ENCODE measurements at places on chromosomes 7 and 10.
A peak's percentile ranks its signal among the peaks of the same experiment; 100 is the strongest.

GRCh38 chr7:47448971-47449370 lies 132.9 kb downstream of the TNS3 start:
- DNase-seq = no peak

DNA sequence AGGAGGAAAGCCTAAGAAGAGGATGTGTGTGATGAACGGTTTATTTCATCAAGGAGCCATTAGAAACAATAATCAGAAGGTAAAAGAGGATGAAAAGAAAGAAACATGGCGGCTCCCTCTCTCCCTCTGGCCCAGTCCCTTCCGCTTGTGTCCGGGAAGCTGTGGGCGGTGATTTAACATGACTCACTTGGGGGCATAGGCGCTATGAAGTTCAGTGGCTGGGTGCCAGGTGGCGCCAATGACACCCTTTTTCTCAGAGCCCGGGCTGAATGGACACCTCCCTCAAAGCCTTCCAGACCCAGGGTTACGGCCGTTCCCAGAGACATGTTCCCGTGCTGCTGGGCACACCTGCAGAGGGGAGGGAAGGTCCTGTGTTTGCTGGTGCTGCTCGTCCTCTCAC lies 244.0 kb downstream of the SKAP2 start:
- no peak for DNase-seq

- DNase-seq = no peak
Observed at GRCh38 chr10:111123883-111124282, 47.1 kb downstream of the ADRA2A start.

DNA sequence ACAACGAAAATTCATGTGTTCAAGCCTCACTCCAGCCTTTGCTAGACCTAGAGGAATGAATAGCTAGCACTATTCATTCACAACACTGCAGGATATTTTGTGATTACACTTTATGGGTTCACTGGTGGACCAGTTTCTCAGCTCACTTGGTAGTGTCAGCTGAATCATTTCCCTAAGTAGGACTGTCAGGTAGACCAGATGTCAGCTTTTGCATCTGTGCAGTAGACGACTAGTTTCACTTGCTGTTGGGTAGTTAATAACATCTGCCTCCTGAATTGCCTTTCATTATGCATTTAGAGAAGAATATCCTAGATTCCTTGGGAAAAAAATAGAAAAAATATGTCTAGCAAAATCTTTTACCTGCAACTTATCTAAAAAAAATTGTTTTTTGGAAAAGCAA lies 296.4 kb downstream of the ADARB2 start:
- no peak for DNase-seq

- DNase-seq = no peak
Observed at GRCh38 chr10:944034-944831, 12.7 kb upstream of the LARP4B start.

GRCh38 chr10:34814223-34814912 lies 728 bp downstream of the PARD3 start:
- DNase-seq = peak; percentile 83

- DNase-seq = no peak
Observed at GRCh38 chr7:20798694-20799121, 12.0 kb upstream of the SP8 start.

GRCh38 chr10:34999532-34999931 lies 90.6 kb downstream of the CUL2 start:
- no peak for DNase-seq

DNA sequence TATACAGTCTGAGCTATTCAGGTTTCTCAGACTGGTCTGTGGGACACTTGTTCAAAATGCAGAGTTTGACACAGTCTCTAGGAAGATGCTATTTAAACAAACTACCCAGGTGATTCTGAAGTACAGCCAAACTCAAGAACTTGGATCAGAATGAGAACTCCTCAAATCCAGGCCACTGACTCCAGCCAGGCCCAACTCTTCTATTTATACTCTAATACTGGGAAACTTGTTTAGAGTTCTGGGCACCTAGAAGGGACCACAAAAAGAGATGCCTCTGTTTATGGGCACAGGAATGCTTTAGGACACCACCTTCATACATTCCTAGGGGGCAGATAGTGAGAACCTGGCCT lies 40.1 kb upstream of the ADD3 start:
- DNase-seq = no peak

GRCh38 chr7:113731571-113731970 lies 187.2 kb downstream of the PPP1R3A start:
- no peak for DNase-seq

GRCh38 chr7:37467002-37467401 lies 18.3 kb upstream of the ELMO1 start:
- DNase-seq = no peak

DNA sequence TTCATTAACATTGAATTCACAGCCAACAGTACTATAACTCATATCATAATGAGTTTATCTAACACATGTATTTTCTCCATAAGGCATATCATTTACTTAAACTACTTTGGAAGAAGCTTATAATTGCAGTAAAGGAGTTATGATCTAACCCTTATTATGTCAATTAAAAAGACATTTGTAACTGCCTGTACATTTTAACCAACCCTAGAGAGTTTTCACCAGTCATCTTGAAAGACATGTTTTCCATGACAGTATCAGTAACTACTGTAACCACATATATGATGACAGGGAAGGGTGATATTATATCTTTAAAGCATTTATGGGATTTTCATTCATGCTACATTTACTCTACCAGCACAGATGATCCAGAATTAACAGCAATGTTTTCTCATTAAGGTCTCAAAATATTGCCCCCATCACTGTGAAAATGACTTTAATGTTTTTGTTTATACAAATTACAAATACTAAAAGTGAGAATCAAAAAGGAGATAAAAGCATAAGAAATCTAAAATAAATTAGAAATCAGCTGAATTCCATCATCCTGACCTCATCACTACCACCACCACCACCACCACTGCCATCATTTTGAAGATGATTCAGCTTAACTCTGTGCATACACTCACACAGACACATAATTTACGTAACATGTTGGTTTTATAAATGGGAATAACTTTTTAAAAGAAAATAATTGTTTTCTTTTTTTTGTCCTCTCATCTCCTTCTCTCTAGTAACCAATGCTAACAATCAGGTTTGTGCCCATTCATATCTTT lies 53.6 kb downstream of the MKLN1 start:
- no peak for DNase-seq

DNA sequence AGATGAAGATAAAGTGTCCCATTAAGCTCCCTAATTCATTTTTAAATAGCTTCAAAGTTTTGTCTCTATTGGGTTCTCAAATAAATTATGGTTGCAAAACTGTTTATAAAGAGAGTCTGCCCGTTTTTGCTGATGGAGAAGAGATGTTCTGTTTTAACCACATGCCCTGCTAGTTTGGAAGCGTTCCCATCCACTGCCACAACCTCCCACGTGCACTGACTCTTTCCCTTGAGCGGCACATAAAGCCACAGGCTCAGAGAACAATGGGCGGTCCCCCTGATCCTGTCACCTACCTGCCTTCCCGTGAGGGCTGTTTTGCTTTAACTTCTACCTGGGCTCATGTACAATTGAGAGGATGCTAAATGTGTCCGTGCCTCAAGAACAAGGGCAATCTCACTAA lies 65.5 kb downstream of the CPVL start:
- no peak for DNase-seq
